Stimulated activated CD4-positive, alpha-beta T cell treated with anti-CD3 and anti-CD28 coated beads, TNF-alpha, amount 100 ng/mL, for 1 hour (primary cell): ENCODE measurements at places on chromosomes 3 and 15.

- DNase-seq = no peak
Measured at GRCh38 chr15:38294126-38294525, 41.5 kb downstream of the SPRED1 start.

DNA sequence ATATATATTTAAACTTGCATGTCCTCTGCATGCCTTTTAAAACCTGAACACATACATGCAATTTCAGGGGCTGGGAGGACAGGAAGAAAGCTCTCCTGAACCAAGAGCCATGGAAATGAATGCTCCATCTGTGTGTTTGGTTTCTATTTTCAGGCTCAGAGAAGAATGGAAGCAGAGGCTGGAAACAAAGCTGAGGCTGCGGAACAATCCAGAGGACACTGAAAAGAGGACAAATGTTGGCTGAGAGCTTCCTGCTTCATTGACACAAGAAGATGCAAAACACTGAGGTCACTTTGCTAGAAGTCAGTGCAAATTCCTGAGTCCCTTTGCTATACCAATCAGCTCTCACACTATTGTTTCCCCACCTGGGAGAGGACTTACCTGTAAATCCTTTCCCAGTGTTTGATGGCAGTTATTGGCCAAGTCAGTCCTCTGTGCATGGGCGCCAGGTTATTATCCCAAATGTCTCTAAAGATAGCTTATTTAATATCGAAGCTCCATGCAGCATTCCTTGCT, 12.7 kb downstream of the FAM240A start:
- no peak for DNase-seq

GRCh38 chr15:67670647-67671305, 128.3 kb downstream of the MAP2K5 start:
- no peak for DNase-seq

DNA sequence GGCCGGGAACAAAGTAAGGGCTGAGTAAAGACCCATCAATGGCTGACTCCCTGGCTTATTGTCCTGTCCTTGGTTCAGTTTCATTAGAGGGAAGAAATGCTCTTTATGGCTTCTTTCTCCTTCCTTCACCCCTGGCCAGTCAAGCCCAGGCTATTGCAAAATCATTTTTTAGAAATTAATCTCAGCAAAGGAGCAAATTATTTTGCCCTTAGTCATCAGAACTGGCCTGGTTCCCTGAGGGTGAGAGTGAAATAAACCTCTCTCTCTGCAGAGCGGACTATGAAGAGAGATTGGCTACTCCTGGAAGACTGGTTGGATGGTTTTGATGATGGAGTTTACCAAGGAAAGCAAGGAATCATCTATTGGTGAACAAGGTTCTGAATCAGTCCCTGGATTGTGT, 52.7 kb upstream of the OXTR start:
- DNase-seq = no peak

DNA sequence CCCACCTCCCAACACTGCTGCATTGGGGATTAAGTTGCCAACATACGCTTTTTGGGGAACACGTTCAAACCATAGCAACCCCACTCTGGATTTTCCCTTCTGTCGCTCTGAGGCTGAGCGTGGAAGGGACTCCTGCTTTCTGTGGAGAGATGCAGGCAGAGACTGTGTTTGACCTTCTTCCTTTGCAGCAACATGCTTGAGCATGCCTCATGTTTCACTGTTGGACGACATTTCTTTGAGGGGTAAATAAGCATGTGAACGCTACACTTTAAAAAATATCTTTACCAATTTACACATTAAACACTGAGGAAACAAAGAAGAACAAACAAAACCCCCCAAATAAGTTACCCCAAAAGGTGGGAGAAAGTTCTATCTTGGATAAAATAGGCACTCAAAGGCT, 14.2 kb upstream of the MAPK6 start:
- DNase-seq = no peak

DNA sequence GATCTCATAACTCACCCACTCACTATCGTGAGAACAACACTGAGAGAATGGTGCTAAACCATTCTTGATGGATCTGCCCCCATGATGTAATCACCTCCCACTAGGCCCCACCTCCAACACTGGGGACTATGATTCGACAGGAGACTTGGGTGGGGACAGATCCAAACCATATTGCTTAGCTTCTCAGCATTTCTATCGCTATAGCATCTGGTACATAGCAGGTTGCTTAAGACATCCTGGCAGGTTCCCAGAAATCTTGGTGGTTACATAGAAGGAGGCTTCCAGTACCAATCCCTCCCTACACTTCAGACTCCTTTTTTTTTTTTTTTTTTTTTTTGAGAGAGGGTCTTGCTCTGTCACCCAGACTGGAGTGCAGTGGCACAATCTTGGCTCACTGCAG, 487.8 kb downstream of the EDEM1 start:
- no peak for DNase-seq

GRCh38 chr15:72840114-72840513, 56.6 kb upstream of the ADPGK start:
- no peak for DNase-seq

DNA sequence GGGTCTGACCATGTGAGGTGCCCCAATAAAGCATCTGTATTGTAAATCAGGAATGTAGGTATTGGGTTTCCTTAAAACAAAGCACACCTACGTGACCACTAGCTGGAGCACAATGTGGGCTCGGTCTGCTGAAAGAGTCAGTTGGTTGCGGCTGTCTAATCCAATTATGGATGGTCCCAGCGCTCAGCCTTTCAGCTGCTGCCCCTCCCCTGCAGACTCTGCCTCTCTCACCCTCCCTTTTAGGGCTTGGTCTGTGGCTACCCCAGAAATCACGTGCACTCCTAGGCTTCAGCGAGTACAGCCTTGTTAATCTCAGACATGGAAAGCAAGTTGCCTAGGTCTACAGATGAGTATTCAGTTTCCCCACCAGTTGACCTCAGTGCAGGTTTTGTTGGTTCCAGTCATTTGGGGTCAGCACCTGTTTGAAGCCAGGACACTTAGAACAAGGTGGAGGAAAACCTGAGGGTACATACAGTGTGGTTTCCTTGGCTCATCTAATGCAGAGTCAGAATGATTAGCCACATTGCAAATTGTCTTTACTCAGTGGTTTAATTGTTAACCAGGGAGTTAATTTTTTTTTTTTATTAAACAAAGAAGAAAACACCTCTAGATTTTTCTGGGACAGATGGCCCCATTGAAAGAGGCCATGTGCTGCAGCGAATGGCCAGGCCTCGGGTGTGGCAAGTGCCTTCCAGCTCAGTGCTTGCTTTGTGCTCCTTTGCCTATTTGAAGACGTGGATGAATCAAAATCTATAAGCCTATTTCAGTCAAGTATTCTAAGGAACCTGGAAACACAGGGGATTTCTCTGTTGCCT, 137.7 kb downstream of the IGF1R start:
- DNase-seq = no peak

- peak; percentile 9 for DNase-seq
Measured at GRCh38 chr3:196537319-196537984, 22.3 kb upstream of the SMCO1 start.

- no peak for DNase-seq
Measured at GRCh38 chr3:24149032-24149431, 203.9 kb downstream of the NR1D2 start.

GRCh38 chr15:100141311-100142001, 200.3 kb downstream of the ADAMTS17 start:
- no peak for DNase-seq

DNA sequence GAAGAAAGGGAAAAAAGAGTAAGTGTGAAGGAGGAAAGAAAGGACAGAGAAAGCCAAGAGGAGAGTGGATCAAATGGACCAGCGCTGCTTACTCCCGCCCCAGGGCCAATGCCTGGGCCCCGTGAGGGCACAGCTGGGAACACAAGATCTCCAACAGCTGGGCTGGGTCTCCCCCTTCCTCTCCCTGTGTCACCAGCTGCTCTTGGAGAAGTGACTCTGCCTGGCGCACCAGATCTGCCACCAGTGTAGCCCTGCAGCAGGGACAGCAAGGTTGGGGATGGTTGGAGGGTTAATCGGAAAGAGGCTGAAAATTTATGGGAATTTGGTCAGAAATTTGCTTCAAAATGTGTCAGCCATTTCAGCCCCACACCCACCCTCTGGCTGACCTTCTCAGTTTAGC, 8.4 kb downstream of the CDAN1 start:
- DNase-seq = no peak

GRCh38 chr15:34783431-34783830, 11.9 kb downstream of the ACTC1 start:
- DNase-seq = no peak

GRCh38 chr3:176740906-176741663, 456.2 kb downstream of the TBL1XR1 start:
- no peak for DNase-seq

GRCh38 chr15:67806536-67806935, 18.8 kb upstream of the SKOR1 start:
- DNase-seq = no peak

DNA sequence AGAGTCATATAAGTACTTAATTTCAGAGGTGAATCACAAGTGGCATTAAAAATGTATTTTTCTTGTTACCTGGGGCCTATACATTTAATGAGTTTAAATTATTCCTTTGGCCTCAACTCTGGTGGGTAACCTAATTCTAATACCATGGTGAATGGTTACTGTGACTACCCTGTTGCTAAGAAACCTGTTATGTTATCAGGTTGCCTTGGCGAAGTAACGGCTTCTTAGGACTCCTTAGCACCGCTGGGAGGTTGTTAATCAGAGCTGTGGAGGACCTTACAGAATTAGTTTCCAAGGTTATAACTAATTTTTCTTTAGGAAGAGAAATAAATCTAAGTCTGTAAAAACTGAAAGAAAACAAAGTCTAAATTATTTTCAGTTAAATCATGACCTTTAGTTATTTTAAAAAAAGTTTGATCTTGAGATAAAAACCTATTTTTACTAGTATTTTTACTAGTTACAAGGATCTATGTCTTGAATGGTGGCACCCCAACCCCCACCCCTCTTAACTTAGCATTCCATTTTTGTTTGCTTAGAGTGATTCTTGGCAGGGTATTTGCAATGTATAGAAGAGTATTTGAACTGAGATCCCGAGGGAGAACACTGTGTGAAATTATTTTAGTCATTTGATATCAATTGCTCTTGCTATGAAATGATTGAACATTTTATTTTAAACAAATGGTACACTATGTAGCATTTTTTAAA, 155.5 kb downstream of the FNDC3B start:
- no peak for DNase-seq

DNA sequence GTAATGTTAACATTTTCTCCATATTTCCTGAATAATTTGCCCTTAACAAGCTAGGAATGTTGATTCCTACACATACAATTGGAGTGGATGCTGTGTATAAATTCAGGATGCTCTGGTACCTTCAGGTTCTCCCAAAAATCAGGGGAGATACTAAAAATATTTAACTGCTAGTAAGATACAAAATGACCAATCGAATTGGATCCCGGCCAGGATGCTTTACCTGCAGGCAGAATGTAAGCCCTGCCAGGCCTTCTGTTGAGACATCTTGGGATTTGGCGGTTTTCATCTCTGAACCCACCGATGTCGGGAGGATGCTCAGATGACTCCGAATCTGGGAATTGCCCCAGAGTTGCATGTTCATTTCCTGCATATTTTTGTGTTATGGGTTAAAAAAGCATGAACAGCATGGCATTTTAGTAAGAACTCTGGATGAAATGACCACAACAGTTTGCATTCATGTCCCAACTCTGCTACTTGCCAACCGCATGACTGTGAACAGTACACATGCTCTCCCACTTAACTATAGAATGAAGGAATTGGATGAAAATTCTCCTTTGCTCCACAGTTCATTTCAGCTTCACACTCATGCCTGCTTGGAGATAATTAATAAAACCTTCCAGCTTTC, 241.4 kb upstream of the TBL1XR1 start:
- no peak for DNase-seq

DNA sequence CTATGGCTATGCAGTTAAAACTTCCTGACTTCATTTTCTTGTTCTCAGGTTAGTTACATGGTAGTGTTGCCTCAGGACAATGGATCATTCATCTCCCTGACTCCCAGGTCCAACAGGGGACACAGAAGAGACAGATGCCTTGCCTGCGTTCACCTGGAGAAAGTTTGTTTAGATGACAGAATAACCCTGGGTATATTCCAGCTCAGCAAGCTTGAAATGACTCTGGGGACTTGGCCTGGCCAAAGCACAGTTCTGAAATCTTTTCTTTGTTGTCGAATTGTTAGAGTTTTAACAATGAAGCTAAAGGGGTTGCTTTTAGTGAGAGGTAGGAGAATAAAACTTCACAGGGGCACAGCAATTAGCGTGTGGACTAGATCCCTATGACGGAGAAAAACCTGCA, 206.1 kb downstream of the PDZRN3 start:
- DNase-seq = no peak

DNA sequence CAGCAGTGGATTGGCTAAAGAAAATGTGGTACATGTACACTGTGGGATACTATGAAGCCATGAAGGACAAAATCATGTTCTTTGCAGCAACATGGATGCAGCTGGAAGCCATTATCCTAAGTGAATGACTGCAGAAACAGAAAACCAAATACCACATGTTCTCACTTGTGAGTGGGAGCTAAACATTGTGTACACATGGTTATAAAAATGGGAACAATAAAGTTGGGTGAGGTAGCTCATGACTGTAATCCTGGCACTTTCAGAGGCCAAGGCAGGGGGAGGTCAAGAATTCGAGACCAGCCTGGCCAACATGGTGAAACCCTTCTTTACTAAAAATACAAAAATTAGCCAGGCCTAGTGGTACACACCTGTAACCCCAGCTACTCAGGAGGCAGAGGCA, 3.6 kb upstream of the OR4F6 start:
- no peak for DNase-seq

GRCh38 chr3:179942553-179943075, 94.1 kb downstream of the PEX5L start:
- no peak for DNase-seq

DNA sequence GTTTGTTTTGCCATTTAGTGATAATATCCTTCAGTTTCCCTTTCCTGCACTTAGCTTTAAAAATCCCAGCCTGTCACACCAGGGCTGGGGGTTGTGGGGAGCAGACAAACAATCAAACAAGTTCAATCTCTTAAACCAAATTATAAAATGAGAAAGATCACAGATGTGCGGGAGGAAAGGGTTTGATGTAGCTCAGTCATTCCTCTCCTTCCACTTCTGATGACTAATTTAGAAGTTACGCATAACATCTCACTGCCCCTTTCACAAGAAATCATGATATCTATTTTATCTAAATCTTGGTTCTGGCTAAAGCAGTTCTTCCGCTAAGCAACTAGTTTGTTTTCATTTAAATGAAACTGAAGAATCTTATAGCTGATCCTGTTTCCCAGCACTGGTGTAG, 34.1 kb upstream of the ATG7 start:
- DNase-seq = no peak

- no peak for DNase-seq
Measured at GRCh38 chr3:101146946-101147345, 153.7 kb upstream of the ABI3BP start.

DNA sequence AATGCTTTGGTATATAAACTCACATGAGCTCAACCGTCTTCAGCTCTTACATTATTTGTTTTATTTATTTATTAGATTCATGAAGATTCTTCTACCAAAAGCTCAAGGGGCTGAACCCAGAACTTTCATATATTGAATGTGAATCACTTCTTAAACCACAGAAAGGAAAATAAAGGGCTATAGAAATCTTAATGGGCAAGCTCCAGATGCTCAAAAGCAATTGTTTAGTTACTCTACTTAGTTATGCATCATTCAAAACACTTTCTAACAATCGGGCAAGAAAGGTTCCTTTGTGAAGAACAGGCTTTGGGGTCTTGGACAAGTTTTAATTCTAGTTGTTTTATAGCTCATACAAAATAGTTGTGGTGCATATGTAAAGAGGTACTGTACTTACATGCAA, 380.2 kb downstream of the TIGIT start:
- DNase-seq = no peak
